ENCODE measurements at places on chromosomes 13 and 19.
A peak's percentile ranks its signal among the peaks of the same experiment; 100 is the strongest.

DNA sequence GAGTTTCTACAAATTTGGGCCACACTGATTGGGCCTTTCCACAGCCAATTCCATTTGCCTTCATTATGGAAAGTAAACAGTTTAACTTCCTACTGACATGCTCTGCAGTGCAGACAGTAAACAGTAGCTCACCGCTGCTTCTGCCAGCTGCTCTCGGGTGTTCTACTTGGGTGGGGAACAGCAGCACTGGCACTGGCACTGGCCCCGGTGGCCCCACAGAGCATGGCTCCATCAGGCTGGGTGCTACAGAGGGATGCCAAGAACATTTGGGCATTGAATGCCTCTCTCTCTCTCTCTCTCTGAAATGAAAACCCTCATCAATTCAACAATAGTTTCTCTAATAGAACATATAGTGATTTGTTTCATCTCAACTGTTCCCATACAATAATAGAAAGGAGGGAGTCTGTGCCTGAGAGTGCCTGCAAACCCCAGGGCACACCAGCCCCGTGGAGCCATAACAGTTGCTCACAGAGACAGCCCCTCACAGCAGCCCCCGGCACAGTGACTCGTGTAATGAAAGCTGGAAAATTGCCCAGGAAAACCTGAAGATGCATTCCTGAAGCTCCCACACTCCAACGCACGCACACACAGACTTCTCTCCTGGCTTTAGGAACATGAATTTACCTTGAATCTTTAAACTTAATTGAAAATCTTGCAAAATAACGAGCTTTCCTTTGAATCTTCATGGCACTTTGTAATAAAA lies 38.2 kb upstream of the GJB6 start:
- DNase-seq: no peak

- no peak for DNase-seq
These were observed 23.8 kb downstream of the ZSWIM9 start for GRCh38 chr19:48194041-48194843.

- DNase-seq: no peak
These were observed 195.5 kb downstream of the SLITRK6 start for GRCh38 chr13:85603735-85604134.

DNA sequence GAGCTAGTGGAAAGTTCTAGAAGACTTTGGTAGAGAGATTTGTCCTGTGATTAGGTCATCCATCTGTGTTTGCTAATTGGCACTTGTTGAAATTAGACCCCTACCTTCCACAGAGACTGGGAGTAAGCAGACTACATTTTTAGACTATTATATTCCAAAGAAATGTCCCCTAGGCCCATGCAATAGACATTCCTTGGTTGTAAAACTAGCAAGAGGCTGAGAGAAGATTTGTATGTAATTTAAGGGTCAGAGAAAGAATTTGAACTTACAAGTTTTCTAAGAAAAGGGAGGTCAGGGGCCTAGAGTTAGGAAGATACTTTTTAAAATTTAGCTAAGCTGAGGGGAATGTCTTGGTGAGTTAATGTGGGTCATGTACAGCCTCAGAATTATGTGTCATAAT lies 470.7 kb upstream of the SLITRK1 start:
- no peak for DNase-seq

GRCh38 chr19:35514282-35514809 lies 897 bp upstream of the DMKN start:
- DNase-seq: no peak

DNA sequence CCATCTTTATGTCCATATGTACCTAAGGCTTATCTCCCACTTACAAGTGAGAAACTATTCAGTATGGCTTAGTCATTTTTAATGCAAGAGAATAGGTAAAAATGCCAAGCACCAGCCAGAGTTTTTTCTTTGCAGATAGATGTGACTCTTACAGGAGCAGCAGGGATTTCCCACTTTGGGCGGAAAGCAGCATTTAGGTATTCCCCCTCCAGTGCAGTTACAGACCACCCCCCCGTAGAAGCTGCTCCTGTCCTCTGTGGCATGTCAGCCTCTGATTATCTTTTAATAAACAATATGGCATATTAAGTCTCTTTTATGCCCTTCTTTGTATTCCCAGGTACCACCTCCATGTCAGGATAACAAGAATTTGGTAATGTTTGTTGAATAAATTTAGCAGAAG lies 24.7 kb upstream of the USPL1 start:
- no peak for DNase-seq

DNA sequence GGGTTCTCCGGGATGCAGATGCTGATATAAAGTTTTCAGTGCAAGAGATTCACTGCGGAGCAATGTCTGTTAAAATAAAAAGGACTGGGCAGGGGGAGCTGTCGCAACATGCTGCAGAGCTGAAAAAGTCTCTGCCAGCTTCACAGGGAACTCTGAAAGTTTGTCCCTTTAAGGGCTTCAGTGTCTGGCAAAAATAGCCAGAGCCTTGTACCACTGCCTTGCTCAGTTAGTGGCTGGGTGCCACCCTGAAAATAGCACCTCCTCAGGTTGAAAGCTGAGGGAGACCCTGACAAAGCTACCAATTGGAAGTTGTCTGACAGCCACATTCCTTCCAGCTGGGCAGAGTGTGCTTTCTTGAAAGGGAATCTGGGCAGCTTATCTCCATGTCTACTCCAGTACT lies 3.0 kb upstream of the NDFIP2 start:
- no peak for DNase-seq

GRCh38 chr19:54790711-54791110 lies 12.7 kb upstream of the KIR2DL4 start:
- DNase-seq: no peak

GRCh38 chr13:69619651-69620050 lies 488.0 kb upstream of the ATXN8OS start:
- no peak for DNase-seq

DNA sequence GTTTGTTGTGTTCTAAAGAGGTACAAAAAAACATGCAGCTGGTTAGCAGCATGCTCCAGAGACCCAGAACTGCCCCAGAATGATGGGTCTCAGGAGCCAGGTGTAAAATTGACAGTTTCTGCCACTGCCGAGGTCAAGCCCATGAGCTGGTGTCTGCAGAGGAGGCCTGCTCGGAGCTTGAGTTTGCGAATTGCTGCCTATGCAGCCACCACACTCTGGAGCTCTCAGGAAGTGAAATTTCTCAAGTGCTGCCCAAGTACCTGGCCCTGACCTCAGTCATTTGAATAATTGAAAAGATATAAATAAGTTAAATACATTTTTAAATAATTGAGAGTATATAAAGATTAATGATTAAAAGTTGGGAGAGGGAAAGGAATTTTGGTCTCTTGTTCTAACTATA lies 66.4 kb downstream of the ZAR1L start:
- no peak for DNase-seq

DNA sequence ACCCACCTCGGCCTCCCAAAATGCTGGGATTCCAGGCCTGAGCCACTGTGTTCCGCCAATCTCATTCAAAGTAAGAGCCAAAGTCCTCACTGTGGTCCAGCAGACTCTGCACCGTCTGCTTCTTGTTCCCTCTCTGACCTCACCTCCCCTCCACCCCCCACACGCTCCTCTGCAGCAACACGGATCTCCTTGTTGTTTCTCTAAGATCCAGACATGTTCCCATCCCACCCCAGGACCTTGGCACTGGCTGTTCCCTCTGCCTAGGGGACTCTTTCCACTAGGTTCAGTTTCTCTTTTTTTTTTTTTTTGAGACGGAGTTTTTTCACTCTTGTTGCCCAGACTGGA lies 38.4 kb downstream of the LTBP4 start:
- no peak for DNase-seq

DNA sequence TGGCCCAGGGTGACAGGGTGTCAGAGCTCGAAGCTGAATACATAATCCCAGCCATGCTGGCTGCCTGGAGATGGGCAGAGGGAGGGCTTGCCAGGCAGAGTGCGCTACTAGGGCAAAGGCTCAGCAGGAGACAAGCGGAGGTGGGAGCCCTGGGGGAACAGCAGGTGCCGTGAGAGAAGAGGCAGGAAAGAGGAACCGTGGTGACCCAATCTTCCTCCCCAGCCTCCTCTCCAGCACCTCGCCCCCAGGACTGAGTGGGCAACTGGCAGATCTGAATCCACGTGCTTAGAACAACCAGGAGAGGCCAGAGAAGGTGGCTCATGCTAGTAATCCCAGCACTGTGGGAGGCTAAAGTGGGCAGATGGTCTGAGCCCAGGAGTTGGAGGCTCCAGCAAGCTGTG lies 11.0 kb upstream of the CCL25 start:
- DNase-seq: no peak

DNA sequence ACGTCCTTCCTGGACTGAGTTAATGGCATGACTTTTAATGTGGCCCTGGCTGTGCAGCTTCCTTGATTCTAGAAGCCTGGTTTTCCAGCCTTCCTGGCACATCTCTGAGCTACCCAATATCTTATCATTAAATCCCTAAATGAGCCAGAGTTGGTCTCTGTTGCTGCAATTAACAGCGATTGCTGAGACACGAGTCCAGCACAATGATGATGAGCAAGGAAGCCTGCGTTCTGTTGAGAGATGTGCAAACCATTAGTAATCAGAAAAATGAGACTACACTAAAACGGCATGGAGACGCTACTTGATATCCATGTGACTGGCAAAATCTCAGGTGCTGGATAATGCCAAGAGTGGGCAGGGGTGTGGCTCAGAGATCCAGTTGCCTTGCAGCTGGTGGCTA lies 26.2 kb downstream of the GPR42 start:
- DNase-seq: no peak

DNA sequence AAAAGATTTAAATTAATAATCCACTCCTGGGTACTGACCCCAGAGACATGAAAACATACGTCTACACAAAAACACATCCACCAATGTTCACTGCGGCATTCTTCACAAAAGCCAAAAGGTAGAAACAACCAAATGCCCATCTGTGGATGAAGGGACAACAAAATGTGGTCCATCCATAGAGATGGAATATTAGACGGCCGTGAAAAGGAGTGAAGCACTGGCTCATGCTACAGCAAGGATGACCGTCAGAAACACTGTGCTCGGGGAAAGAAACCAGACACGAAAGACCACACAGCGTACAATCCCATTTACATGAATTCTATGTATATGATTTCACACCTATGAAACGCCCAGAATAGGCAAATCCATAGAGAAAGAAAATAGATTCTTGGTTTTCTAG lies 6.1 kb downstream of the RDH13 start:
- DNase-seq: no peak

DNA sequence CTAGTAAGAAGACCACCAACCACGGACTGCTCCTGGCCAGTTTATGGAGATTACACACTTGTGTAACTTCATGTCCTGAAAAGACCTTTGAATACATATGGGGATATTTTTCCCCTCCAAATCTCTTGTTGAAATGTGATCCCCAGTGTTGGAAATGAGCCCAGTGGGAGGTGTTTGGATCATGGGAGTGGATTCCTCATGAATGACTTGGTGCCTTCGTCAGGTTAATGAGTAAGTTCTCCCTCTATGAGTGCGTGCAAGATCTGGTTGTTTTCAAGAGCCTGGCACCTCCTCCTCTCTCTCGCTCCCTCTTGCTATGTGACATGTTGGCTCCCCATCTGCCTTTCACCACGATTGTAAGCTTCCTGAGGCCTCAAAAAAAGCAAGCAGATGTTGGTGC lies 769.0 kb upstream of the SLITRK1 start:
- DNase-seq: no peak

- DNase-seq: no peak
These were observed 4.9 kb downstream of the IRS2 start for GRCh38 chr13:109781384-109782065.

- no peak for DNase-seq
These were observed 314.8 kb upstream of the MAB21L1 start for GRCh38 chr13:35791184-35791851.

GRCh38 chr19:9793071-9793591 lies 24.6 kb upstream of the ZNF846 start:
- DNase-seq: peak; percentile 65

- peak; percentile 20 for DNase-seq
These were observed 1.4 kb downstream of the KCTD15 start for GRCh38 chr19:33797802-33798671.

GRCh38 chr13:74476365-74476764 lies 342.2 kb upstream of the KLF12 start:
- DNase-seq: no peak

- DNase-seq: no peak
These were observed 13.0 kb upstream of the FPR3 start for GRCh38 chr19:51781999-51782398.

GRCh38 chr19:32971012-32971595 lies 654 bp downstream of the CEP89 start:
- no peak for DNase-seq

GRCh38 chr19:42569193-42569592 lies 25.5 kb downstream of the CEACAM8 start:
- no peak for DNase-seq

DNA sequence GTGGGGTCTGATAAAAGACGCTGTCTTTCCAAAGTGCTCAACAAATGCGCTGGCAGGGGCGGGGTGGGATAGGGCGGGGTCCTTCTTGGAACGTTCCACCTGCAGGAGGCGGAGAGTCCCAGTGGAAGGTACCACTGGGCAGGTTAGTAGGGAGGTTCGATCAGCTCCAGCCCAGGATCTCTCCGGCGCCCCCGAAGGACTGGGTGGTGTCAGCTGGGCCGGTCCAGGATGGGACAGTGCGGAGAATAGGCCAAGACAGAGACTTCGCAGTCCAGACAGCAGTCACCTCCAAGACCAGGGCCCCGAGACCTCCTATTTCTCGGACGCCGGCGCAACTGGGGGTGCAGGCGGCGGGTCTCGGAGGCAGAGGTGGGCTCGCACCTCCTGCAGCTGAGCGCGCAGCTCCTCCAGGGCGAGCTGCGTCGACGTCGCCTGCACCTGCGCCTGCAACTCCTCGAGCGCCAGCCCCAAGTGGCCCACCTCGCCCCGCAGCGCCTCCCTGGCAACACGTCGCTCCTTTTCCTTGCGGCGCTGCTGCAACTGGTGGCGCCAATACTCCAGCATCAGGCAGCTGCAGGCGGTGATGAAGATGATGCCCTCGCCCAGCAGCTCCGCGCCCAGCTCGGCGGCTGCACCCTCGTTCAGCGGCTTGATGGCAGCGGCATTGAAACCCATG lies 21.6 kb downstream of the VASP start:
- peak; percentile 29 for DNase-seq

DNA sequence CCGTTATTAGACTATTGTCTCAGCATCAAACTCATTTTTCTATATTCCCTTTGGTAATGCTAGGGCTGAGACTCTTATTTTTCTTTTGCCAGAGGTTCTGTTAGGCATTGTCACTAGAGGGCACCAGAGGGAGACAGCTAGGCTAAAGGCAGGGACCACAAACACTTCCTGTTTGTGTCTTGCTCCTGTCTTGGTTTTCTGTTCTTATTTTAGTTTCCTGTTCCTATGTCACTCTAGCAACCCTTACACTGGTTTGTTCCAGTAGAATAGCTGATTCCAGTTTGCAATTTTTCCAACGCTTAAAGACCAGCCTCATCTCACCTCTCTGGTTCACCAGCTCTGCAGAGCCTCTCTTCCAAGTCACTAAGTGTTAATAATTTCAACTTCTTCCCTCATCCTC lies 772.0 kb downstream of the DIAPH3 start:
- DNase-seq: peak; percentile 4
